ENCODE measurements at places on chromosomes 3 and 15.
A peak's percentile ranks its signal among the peaks of the same experiment; 100 is the strongest.

GRCh38 chr3:51173518-51174271 is 211.4 kb upstream of the MANF start:
- no peak for DNase-seq

- no peak for DNase-seq
Observed at GRCh38 chr3:160808838-160809237, 52.8 kb downstream of the PPM1L start.

- peak; percentile 68 for DNase-seq
Observed at GRCh38 chr15:40937762-40938535, 8.8 kb downstream of the DLL4 start.

- no peak for DNase-seq
Observed at GRCh38 chr3:13332740-13333139, 87.4 kb downstream of the NUP210 start.

GRCh38 chr3:43035801-43036365 is 56.8 kb downstream of the GASK1A start:
- no peak for DNase-seq

- DNase-seq: no peak
Observed at GRCh38 chr3:175274056-175274455, 414.9 kb downstream of the NAALADL2 start.

All from LHCN-M2 (cell line).